ENCODE measurements at places on chromosomes 5 and 9.

DNA sequence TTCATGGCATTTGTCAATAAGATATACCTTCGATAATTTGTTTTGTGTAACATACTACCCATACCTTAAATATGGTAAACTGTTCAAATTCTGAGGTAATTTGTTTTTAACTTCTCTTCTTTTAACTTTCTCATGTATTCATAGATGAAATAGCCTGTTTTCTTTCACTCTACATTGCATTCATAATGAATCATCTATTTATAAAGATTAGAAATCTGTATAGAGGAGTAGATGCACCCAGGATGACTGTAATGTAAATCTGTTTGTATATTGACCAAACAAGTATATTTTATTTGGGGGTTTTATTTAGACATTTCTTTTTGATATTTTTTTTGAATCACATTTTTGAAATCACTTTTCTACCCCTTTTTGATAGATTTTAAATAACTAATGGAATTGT, 144.6 kb downstream of the CD180 start:
- no peak for DNase-seq

- DNase-seq: no peak
Measured at GRCh38 chr9:110440172-110440571, 102.5 kb upstream of the TXNDC8 start.

- no peak for DNase-seq
Measured at GRCh38 chr9:91720751-91721705, 229.0 kb downstream of the ROR2 start.

- DNase-seq: no peak
Measured at GRCh38 chr9:79639354-79639753, 67.6 kb downstream of the TLE4 start.

GRCh38 chr5:65050140-65050539, 281.4 kb downstream of the CWC27 start:
- DNase-seq: no peak

DNA sequence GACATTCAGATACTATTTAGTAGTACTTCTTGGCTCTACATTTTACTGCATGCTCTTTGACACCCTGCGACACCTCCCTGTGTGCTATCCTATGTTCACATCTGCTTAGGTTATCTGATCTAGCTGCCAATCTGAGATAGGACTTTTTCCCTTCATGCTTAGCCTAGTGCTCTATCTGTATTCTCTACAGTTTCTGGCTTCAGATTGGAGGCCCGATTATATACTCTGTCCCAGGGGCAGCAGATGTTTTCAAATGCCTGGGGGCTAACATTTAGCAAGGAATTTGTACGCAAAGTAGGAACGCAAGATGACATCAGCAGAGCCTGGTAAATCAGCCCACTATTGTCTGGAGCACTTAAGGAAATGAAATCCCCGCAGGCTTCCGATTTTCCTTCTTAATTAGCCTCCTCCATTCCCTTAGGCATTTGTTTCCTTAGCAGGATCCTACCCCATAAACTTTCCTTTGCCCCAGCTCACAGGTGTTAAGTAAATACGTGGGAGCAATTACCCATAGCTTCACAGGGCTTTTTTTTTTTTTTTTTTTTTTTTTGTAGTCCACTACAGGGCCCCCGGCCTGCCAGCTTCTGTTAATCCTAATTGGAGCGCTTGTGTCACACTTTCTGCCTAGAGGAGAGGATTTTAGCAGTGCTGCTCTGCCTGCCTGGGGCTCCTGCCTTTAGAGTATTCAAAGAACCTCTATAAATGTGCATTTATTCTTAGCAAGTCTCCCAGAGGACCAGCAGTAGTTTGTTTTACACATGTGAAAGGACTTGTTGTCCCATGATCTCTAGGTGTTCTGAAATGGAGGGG, 61.1 kb upstream of the LPAR1 start:
- no peak for DNase-seq

- DNase-seq: no peak
Measured at GRCh38 chr9:123928533-123929176, 1.3 kb downstream of the DENND1A start.
